LoVo (cell line): ENCODE measurements at places on chromosomes 4 and X.
A peak's percentile ranks its signal among the peaks of the same experiment; 100 is the strongest.

DNA sequence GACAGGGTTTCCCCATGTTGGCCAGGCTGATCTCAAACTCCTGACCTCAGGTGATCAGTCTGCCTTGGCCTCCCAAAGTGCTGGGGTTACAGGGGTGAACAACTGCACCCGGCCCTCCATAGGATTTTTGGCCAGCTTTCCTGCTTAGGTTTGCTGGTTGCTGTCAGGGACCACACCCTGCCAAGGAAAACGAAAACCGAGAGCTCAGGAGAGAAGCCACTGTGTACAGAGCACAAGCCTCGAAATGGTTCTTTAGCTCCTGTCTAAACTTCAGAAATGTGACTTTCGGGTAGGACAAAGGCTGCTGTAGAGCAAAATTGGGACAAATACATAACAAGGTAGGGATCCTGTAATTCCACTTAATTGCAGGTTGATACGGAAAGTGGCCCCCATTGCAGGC is 146.3 kb upstream of the ATP6AP2 start:
- no peak for DNase-seq

DNA sequence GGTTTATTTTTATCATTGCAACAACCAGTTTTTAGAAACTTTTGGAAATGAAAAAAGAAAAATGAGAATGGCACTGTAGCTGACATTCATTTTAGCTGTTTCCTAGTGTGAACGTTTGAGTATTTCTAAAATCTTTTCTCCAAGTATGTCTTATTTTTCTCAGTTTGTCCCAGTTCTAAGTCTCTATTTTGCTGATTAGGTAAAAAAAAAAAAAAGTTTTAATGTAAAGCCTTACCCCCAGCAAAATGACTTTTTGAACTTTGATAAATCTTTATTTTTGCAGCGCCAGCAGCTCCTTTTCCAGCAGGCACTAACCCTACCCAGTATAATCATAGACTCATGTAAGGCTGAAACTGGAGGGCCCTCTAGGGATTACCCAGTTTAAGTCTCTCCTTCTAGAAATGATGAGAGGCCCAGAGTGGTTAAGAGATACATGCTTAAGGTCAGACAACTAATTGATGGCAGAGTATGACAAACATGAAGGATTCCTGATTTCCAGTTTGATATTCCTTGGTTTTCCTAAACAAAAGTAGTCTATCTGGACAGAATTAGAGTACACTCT is 84.3 kb upstream of the SLC4A4 start:
- no peak for DNase-seq

GRCh38 chrX:21412883-21413282 is 38.7 kb downstream of the CNKSR2 start:
- DNase-seq: no peak

DNA sequence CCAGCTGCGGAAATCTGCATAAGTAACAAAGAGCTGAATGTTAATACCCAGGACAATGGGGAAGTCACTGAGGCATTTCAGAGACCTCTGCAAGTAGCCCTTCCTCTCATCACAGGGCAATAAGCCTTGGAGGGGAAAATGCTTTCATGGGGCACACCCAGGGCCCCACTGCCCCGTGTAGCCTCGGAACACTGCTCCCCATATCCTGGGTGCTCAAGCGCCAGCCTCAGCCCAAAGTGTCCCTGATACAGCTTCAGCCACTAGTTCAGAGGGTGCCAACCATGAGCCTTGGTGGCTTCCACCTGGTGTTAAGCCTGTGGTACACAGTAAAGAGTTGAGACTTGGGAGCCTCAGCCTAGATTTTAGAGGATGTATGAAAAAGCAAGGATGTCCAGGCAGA is 402.8 kb upstream of the CXorf51A start:
- no peak for DNase-seq

DNA sequence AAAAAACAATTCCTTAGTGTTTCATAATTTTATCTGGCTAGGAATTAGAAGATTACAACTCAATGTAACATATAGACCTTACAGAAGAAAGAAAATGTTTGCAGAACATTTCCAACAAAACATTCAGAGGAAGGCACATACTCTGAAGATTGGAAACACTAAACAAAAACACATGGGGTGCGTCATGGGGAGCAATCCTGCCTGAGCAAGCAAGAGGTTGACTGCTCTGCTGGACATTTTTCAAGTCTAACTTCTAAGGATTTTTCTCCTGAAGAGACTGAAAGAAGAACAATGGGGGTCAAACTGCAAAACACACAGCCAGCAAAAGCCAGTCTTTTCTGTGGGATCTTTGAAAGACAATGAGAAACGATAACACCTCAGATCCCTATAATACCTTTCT is 182.8 kb downstream of the GUCY2F start:
- no peak for DNase-seq

GRCh38 chr4:988726-989721 is 2.2 kb downstream of the IDUA start:
- DNase-seq: no peak

DNA sequence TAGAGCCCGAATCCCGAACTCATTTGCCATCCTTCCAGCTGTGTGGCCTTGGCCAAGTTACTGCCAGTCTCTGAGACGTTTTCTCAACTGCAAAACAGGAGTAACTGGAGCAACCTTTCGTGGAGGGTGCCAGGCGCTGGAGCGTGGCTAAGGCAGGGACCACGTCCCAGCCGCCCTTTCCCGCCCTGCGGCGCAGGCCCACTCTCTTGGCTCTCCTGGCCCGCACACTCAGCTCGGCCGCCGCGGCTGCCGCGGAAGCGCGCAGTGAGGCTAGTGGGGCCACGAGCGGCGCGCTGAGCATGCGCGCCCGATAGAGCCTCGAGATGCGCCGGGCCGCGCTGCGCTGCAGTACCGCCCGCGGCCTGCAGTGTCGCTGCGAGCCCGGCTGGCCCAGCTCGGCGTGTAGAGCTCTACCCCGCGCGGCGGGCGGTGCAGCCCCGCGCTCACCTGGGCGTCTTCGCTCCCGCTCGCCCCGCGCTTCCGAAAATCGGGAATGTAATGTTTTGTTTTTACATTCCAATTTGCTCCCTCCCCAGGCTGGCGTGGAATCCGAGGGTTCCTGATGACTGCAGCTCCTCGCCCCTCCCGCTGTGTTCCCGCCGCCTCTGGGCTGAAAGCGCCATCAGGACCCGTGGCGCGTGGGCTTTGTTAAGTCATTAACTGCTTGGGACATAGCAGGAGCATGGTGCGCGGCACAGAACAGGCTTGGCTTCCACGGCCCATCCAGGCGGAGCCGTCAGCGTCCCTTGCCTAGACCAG is 4.0 kb upstream of the ZNF518B start:
- DNase-seq: peak; percentile 56
